ENCODE measurements at places on chromosomes 4 and X. TPM values are rescaled to one million over a fixed set of nuclear protein-coding genes. Genes with fewer than 3 reads are reported as not detected.

- DNase-seq, result no peak
Measured at GRCh38 chr4:20249333-20249732, 2.4 kb upstream of the SLIT2 start.

GRCh38 chr4:161926033-161926828, 237.6 kb downstream of the FSTL5 start:
- DNase-seq, result no peak

- no peak for DNase-seq
Measured at GRCh38 chrX:17328837-17329236, 46.2 kb upstream of the NHS start.

GRCh38 chr4:18105030-18106011, 83.8 kb upstream of the LCORL start:
- DNase-seq, result no peak

RAB40AL gene
- 1.3 TPM for total RNA-seq
